ENCODE measurements at places on chromosomes 7 and 10. TPM values are rescaled to one million over a fixed set of nuclear protein-coding genes. Genes with fewer than 3 reads are reported as not detected.

DNA sequence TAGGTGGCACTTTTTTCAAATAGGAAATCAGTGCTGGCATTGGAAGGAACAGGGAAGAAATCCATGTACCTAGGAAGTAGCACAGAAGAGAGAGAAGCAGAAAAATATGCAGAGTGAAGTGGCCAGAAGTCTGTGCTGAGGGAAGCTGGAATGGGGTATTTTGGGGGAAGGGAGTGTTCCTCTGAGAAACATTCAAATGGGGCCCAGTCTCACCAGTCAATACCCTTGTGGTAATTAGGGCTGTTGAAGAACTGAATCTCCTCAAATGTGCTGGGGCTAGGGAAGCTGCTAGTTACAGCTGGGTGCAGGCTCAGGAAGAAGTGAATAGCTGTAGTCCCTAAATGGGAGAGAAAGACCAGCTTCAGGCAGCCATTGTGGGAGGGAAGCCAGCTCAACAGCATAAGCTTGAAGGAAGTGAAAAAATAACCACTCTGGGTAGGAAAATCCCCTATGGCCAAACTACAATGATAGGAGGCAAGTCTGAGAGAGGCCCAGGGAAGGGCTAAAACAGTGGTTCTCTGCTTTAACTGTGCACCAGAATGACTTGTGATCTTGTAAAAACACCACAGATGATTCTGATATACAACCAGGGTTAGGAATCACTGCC lies 7.6 kb downstream of the NDST2 start:
- no peak for DNase-seq

DNA sequence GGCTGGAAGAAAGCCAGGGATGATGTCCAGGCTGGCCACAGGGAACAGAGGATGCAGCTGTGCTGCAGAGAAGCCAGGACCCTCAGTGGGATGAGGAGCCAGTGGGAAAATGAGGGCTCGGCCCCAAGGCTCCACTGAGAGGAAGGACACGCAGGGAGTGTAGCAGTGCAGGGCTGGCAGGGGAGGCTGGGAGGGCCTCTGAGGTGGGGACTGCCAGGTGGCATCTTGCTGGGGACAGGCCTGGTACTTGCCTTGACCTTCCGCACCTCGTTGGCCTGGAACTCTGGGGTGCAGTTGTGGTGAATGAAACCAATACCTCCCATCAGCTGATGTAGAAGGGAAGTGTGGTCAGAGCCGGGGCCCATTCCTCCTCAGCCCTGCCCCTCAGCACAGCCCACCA lies 9.2 kb downstream of the IMPDH1 start:
- DNase-seq = no peak

DNA sequence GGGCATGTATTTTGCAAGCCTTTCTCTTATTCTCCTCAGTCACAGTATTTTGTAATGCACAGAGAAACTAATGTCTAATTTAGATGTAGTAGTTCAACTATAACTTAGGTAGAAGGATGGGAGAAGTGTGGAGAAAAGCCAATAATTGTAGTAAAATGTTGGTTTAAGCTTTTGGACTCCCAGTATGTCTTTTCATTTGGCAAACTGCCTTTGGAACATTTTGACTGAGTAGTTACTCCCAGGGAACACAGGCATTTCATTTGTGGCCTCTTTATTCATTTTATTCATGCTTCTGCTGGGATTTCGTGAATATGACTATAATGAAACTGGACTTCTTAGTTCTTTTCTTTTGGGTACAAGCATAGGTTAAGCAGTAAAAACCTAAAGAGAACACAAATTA lies 79.0 kb downstream of the EXOC4 start:
- no peak for DNase-seq

- no peak for DNase-seq
These were observed 182.6 kb downstream of the REEP3 start for GRCh38 chr10:63703740-63704345.

DNA sequence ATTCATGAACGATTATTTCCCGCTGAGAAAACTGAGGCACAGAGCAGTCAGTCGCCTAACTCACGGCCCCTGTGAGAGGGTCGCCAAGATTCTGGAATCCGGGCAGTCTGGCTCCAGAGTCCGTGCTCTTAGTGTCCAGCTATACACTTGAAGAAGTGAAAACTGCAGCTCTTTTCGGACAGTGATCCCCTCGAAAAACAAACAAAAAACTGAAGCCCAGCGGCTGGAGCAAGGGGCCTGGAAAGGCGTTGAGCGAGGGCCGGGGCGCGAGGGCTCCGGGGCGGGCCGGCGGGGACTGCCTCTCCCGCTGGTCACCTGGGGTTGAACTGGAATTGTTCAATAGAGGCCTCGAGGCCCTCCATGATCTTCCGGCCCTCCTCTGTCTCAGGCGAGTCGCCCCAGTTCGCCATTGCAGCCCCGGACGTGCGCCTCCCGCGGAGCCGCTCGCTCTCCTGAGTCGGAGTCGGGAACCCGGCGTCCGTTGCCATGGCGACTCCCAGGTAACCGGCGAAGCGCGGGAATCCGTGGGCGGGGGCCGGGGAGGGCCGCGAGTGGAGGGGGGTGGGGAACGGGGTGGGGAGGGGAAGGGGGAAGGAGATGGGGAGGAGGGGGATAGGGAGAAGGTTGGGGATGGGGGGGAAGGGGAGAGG lies 881 bp downstream of the C10orf67 start:
- DNase-seq = peak; percentile 89

GRCh38 chr10:125627646-125628045 lies 55.3 kb downstream of the TEX36 start:
- no peak for DNase-seq

- no peak for DNase-seq
These were observed 19.2 kb upstream of the OR6B1 start for GRCh38 chr7:143980746-143981510.

GRCh38 chr10:102726274-102726673 lies 11.8 kb downstream of the SFXN2 start:
- no peak for DNase-seq

The TRIM73 gene
- total RNA-seq = 0.90 TPM

DNA sequence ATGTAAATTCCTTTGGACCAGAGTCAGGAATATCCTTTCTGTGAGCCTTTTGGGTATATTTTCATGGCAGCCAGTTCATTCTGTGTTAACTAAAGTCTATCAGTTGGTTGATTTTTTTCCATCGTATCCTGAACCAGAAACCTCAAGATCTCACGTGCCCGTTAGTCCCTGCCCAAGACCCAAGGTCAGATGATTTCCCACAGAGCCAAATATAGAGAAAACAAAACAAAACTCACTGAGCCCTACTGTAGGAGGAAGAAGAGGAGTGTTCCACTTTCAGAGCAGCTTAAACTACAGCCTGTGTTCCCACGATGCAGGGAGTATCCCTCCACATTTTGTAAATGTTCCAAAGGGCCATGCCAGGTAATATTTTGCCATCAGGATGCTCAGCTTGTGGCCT lies 96.0 kb upstream of the ADO start:
- no peak for DNase-seq

The PCDH15 gene
- total RNA-seq = 0.15 TPM

GRCh38 chr7:924541-925231 lies 29.8 kb downstream of the ADAP1 start:
- no peak for DNase-seq

DNA sequence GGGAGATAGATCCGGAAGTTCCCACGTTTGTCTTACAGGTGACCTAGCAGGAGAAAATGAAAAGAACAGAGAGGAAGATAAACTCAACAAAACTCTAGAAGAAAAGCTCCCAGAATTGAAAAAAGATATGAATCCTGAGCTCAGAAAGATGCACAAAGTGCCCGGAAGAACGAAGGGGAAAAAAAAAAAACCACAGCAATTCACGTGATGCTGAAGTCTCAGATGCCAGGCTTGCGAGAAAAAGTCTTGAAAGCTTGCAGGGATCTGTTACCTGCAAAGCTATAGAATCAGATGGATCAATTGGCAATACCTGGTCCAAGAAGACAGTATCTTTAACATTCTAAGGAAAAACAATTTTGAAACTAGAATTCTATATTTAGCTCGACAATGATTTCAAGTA lies 33.5 kb downstream of the CARD11 start:
- DNase-seq = no peak

GRCh38 chr7:94529516-94529915 lies 19.9 kb downstream of the CASD1 start:
- no peak for DNase-seq

DNA sequence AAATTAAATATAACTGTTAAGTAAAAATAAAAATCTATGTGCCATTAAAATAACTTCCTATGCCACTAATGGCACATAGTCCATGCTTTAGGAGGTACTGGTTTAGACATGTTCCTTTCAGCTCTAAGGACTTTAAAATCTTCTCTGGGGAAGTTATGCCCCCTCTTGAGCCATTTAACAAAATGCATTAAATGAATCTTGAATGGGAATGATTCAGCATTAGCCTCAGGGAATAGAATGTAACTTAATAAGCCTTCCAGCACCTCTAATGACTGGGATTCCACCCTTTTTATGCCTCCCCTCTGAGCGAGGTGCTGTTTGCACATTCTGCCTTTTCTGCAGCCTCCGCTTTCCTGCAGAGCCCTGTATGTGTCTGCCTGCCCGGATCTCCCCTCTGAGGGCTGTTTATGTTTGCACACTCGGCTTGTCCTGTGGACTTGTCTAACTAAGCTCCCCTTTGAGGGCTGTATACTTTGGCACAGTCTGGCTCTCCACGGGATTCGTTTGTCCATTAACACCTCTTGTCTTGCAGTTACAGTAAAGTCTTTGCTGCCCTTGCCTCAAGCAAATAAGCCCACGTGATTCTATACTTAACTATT lies 108.4 kb upstream of the HPS1 start:
- no peak for DNase-seq

DNA sequence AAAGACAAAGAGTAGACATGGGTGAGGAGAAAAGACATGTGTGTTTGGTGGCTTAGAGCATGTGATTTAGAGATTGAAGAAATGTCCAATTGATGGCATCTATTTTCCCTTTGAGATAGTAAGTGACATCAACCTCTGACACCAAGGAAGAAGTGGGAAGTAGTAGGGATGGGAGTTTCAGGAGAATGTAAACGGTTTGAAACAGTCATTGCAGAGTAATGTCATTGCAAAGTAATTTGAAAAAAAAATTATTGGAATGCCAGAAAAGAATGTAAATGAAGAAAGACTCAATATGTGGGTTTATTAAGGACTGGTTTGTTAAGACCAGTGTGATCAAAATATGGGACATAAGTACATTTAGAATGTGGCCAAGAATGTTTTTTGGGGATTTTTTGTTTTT lies 26.6 kb downstream of the GNG11 start:
- DNase-seq = no peak

DNA sequence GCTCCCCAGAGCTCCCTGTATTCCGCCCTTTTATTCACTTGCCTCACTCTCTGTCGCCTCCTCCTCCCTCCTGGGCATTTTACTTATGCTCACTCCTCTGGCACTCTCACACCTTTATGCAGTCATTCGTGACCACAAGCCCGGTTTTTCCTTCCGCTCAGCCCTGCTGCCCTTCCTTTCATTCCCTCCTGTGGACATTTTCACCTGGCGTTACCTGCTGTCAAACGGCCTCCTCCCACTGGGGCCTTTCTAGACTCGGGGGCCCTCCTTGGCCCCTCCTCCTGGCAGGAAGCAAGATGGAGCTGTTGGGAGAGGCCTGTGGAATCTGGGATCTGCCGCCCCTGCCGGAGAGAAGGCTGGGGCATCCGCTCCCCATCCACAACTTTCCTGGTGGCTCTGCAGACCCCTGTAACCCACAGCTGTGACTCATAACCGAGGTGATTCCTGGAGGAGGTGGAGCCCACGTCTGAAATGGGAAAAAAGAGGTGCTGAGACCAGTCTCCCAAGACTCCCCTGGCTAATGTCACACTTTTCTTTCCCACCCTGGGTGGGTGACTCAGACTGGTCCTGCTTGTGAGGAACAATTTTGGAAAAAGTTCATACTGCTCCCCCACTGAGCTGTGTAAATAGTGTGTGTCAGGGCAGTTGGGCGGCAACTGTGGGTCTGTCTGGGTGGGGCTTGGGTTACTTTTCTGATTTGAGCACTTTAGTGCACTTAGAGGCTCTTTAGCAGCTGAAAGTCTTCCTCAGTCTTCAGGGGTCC lies 1.2 kb downstream of the VCL start:
- peak; percentile 33 for DNase-seq

DNA sequence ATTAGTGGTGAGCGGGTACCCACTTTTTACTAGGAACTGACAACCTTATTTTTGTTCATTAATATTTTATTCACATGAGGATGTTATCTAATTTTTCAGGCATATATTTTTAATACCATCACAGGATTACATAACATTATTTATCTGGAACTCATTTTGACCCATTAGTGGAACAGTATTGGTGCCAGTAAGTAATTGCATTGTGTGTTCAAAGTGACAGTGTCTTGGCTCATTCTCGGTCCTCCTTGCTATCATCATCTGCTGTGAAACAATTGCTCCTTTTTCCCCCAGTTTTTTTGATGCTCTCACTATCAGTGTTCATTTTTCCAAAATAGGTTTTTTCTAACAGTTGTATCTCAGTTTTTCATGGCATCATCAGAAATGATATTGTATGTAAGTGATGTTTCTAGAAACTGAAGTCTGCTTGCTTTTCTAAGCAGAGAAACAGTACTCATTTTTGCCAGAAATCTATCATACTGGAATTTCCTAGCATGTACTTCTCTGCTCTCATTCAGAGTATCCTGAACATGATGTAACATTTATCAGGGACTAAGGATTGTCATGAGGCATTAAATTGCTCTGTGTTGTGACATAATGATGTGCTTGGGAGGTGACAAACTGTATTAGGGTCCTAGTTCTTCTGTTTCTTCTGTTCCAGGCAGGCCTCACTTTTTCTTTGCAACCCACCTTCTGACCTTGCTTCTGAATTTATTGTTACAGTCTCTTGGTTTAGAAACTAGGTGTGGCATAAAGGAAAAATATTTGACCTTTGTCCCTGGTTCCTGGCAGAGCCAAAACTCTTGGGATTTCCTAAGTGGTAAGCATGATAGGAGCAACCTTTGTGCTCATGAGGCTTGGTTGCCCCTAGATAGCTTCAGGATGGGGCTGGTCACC lies 4.2 kb downstream of the NUB1 start:
- no peak for DNase-seq

The LRRC61 gene
- total RNA-seq = 1.0 TPM

The CPEB3 gene
- total RNA-seq = 1.9 TPM

DNA sequence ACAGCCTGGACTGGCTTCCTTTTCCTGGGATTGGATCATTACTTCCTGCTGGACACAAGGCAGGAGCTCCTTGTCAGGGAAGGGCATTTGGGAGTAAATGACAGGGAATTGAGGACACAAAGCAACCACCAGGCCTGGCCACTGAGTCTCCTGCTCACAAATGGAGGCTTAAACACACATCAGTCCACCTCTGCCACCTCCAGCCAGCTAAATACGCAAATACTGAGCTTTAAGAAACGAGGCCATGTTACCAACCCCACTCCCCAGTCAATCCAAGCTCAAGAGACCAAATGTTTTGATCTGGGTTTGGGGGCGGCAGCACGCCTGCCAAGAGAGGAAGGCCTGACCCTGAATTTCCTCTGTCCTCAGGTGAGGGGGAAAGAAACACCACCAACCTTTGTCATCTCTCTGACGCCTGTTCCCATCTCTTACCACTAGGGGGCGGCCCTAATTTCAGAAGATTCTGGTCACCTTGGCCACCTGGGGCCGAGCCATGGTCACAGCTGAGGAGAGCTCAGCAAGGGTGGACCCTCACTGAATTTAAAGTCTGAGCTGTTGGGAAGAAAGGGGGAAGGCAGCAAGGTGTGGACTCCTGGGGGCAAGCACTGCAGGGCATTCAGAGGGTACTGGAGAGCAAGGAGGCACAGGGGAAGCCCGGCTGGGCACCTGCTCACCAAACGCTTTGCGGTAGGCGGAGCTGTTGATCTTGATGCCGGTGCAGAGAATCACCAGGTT lies 16.5 kb downstream of the AIFM2 start:
- DNase-seq = peak; percentile 84

The NRCAM gene
- total RNA-seq = 4.3 TPM

GRCh38 chr10:78179886-78180705 lies 146.4 kb downstream of the RPS24 start:
- no peak for DNase-seq
